ENCODE measurements at places on chromosomes 11 and 22.

DNA sequence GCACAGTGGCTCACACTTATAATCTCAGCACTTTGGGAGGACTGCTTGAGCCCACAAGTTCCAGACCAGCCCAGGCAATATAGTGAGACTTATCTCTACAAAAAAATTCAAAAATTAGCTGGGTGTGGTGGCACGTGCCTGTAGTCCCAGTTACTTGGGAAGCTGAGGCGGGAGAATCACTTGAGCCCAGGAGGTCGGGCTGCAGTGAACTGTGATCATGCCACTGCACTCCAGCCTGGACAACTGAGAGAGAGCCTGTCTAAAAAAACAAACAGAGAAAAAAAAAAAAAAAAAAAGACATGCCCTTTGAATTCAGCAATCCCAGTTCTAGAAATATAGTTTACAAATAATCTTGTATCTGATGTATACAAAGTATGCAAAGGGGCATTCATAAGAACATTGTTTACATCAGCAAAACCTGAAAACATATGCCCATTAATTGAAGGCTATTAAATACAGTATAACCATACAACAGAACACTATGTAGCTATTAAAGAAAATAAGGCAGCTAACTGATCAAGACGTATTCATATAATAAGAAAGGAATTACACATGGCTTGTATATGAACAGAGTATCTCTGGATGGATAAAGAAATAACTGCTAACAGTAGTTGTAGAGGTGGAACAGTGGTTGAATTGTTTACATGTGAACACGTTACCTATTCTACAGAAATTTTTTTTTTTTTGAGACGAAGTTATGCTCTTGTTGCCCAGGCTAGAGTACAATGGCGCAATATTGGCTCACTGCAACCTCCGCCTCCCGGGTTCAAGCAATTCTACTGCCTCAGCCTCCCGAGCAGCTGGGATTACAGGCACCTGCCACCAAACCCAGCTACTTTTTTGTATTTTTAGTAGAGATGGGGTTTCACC, 35.7 kb downstream of the CELF1 start:
- no peak for DNase-seq

DNA sequence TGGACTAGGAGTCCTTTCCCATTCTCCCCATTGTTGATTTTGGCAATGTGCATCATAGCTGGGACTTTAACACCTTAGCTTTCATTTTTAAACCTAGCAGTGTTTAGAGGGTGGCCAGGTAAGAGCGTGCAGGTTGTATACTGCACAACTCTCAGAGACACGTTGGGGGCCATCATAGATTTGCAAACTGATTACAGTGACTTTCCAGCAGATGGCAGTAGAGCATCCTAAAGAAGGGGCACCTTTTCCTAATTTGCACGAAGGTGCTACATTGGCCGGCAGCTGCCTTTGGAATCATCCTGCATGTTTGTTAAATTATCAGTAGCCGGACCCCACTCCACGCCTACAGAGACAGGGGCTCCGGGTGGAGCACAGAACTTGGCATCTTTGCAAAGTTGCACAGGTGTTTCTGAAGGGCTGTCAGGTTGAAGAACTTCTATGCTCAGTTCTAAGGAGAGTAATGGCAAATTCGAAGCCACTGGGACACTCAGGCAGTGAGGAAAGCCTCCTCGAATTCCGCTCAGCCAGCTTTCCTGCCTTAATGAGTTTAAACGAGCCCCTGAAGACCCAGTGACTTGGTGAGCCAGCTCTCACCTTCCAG, 7.7 kb downstream of the LHFPL7 start:
- peak; percentile 25 for DNase-seq

DNA sequence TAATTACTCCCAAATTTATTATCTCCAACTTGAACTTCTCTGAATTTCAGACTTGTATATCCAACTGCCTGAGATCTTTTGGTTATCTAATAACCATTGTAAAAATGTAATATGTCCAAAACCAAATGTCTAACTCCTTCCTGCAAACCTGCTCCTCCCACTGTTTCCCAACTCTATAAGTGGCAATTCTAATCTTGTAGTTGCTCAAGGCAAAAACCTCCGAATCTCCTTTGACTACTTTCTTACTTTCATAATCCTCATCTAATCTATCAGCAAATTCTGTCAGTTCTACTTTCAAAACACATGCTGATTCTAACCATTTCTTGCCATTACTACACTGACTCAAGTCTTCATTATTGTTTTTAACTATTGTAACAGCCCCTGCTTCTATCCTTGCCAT, 55.7 kb downstream of the FAM168A start:
- DNase-seq: no peak

DNA sequence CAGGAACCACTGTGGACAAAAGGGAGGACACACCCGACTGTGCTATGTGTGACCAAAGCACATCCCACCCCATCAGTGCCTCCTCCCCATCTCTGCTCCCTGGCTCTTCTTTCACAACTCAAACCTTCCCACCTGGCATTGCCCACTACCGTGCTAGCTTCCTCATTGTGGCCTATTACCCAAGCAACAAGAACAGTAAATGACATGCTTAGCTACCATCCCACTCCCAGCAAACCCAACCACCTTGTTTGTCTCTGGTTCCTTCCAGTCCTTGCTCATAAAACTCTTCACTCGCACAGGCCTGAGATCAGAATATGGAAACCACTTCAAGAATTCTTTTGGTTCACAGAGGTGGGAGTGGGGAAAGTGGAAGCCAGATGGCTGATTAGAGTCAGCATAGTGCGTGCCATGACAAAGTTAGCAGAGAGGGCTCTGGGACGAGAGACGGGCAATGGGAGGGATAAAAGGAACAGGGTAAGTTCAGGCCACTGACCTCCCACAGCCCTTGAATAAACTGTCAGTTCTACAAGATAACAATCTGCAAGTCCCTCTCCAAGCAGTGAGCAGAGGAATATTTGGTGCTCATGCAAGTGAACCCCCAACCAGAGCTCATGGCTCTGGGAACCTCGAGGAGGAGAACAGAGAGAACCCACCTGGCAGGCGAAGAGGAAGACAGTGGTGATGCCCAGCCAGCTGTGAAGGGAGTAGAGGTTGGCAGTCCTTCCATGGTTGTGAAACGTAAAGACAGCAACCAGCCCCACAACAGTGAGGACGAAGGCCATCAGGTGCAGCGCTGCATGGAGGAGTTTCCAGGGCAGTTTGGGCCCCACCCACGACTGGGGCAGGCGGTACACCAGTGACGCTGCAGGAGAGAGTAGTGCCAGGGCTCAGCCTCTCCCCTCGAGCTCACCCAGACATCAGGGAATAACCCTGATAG, 8.3 kb downstream of the CYB561A3 start:
- no peak for DNase-seq

Data from stimulated activated CD4-positive, alpha-beta T cell treated with anti-CD3 and anti-CD28 coated beads, Interleukin-2, amount 100 ng/mL, for 48 hours (primary cell).